ENCODE measurements at places on chromosomes 7 and 10.

- DNase-seq, result no peak
These were observed 201.7 kb upstream of the PTN start for GRCh38 chr7:137545059-137545716.

DNA sequence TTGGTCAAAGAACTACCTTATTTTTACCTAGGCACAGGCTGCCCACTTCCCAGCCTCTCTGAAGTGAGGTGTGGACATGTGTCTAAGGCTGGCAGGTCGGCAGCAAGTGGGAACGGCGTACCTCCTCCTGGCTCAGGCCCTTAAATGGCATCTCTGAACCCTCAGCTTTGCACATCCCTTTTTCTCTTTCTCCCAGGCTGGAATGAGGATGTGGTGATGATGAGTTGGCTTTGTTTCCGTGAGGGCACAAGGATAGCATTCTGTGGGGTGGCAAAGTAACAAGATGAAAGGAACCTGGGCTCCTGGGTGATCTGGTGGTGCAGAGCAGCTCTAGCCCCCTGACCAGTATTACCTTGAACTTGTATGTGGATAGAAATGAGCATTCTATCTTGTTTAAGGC lies 196.8 kb downstream of the REEP3 start:
- no peak for DNase-seq

- peak; percentile 47 for DNase-seq
These were observed 6.2 kb upstream of the CH25H start for GRCh38 chr10:89213191-89213808.

- no peak for DNase-seq
These were observed 295.7 kb upstream of the GALNT17 start for GRCh38 chr7:70836279-70836678.

- DNase-seq, result no peak
These were observed 955.7 kb upstream of the ZNF722 start for GRCh38 chr7:63042730-63043511.

- DNase-seq, result peak; percentile 17
These were observed 141.2 kb downstream of the LYZL1 start for GRCh38 chr10:29430101-29430500.

- DNase-seq, result no peak
These were observed 118.5 kb downstream of the LRRC18 start for GRCh38 chr10:48821111-48821510.

GRCh38 chr7:117412390-117412789 lies 14.9 kb downstream of the ASZ1 start:
- DNase-seq, result no peak

GRCh38 chr10:113539789-113540188 lies 13.1 kb upstream of the HABP2 start:
- peak; percentile 93 for DNase-seq

DNA sequence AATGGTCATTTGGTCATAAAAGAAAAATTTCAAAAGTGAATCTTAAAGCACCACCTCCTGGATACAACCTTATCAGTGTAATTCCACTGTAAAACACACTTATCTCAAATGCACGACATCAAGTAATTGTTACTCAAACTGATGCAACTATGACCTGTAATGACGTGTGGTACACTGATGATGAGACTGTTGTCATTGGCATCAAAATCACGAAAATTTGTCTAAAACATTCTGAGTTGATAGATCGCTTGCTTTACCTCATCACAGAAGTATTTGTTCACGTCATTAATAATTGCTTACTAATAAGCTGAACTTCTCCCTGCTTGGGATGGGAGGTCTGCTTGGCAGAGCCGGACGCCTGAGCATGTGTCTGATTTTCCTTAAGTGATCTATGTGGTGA lies 221.8 kb upstream of the KLF6 start:
- no peak for DNase-seq

DNA sequence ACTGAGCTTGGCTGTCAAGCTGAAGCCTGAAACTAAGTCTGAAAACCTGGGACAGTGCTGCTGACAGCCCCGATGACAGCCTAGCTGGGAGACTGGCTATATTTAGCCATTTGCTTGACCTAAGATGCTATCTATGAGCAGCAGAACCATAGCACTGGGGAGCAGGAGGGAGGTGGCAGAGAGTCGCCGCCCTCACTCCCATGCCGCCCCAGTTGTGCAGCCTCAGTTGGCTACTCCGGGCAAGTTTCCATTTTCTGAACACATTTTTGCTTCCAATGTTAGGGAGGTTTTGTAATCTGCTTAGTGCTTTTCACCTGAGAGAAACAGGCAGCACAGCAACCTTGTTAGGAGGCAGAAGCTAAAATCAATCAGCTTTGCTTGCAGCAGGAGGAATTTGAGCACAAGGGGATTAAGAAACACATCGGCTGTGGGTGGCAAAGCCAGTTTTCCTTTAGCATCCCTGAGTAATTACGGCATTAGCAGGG lies 20.4 kb upstream of the C10orf71 start:
- DNase-seq, result no peak

DNA sequence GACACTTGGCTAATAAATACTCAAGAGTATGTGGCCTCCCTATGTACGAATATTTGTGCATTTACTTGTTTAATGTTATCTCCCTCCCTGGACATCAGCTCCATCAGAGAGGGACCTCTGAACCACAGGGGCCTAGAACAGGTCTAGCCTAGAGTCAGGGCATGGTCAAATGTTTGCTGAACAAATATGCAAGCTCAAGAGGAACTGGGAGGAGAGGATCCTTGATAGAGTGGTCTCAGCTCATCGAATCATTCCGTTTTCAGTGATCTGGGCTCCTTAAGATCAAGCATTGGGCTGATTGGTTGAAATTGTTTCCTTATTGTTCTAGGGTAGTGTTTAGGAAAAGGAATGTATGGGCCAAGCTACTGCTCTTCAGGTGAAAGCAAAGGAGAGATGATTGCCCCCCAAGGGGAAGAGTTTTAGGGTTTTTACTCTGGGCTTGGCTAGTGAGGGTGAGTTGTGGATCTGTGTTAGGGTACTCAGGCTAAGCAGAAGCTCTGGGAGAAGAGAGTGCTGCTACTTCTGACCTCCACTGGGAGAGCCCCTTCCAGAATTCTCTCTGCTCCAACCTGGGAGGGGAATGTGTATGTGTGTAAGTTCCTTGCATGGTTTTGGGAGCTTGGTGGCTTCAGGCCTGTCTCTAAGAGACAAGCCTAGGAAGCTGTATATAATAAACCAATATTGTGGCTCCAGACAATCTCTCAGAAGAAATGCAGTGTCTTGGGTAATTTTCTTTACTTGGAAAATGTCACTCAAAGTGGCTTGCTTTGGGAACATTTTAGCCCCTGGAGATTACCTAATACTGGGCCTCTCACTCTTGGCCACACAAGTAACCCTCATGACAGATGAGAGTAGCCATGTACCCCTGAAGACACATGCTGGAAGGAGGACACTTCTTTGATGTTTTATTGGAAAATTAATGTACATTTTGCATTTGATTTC lies 110.0 kb downstream of the EMX2 start:
- DNase-seq, result no peak

DNA sequence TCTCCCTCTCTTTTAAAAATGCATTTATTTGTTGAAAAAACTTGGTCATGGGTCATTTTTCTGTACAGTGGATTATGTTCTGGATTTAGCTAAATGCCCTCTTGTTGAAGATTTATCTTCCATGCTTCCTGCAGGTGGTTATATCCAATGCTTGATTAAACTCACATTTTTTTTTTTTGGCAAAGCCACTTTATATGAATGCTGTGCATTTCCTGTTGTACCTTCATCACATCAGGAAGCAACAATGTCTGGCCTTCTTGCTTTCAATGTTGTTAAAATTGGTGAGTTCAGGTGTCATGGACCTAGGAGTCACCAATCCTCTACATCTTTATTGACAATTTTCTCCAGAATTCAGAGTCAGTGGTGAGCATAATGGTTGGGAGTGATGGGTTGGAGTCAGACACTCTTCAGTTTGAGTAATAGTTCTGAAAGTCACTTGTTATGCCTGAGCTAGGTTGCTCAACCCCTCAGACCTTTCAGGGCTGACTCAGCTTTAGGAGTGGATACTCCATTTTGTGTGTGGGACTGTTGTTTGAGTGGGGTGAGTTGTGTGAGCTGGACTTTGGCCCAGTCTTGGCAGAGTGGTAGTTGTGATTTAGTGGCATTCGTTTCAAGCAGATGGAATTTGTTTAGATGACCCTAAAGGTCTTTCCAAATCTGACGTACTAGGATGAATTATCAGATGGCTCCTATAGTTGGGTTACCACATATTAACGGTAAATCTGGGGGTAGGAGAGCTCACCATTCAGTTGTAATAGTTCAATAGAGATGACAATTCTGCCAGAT lies 213.5 kb upstream of the ZNF32 start:
- DNase-seq, result peak; percentile 79

GRCh38 chr7:104529567-104529966 lies 201.2 kb downstream of the LHFPL3 start:
- no peak for DNase-seq

DNA sequence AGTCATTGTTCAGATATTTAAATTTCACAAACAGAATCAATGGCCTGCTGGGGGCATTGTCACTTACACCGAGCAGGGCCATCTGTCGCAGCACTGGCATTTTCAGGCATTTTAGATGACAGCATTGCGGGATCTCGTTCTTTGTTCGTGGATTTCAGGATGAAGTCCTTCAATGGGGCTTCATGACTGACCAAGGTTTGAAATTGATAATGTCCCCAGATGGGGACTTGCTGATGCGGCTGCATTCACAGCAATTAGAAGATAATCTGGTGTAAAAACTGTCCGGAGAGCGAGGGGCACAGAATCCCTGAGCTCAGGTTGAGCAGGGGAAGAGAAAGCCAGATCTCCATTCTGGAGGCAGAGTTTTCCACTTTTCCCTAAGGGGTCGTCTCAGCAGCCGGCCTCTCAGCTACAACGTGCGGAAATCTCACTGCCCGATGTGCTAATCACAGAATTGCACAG lies 1.9 kb upstream of the C7orf33 start:
- DNase-seq, result no peak

DNA sequence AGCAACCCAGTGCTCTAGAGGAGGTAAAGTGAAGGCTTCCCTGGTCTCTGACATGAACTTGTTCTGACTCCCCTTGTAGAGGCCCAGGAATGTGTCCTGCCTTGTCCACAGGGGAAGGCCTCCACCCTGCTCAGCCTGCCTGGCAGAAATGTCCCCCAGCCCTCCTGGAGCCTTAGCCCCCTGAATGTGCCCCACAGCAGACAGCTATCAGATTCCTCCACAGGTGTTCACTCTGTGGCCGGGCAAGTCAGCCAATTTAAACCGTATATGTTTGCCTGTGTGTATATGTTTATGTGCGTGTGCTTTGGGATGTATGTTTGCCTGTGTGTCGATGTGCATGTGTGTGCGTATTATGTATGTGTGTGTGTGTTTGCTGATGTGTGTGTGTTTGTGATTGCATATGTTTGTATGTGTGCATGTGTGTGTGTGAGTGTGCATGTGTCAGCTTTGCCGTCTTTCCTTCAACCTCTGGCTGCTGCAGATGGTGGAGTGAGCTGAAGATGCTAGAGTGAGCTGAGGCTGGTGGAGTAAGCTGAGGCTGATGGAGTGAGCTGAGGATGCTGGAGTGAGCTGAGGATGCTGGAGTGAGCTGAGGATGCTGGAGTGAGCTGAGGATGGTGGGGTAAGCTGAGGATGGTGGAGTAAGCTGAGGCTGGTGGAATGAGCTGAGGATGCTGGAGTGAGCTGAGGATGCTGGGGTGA lies 68.9 kb upstream of the ANTXRL start:
- DNase-seq, result no peak

DNA sequence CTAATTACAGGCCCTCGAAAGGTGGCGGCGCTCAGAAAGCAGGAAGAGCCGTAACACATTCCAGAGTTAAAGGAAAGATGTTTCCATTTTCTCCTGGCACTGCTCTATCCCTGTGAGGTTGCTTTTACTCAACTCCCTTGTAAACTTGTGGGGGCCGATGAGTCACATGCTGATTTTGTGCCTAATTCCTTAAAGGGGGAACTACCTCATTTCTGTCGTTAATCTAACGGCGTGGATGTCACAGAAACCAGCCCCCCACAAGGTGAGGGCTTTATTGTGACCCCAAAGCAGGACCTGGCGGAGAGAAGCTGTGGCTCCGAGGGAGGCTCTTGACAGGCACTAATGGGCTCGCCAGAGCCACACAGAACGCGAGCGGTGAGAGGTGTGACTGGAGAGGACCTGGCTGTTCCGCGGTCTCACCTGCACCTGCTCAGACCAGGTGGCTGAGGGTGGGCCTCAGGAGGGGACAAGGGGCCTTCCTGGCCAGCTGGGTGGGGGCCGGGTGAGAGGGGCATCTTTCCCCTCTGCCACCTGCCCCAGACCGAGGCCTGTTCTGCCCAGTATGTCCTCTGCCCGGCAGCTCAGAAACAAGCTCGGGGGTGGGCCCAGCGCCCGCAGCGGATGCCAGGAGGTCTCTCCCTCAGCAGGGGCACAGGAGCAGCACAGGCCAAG lies 50.9 kb downstream of the CALML3 start:
- DNase-seq, result peak; percentile 84

- no peak for DNase-seq
These were observed 70.6 kb downstream of the WAPL start for GRCh38 chr10:86450806-86451603.

GRCh38 chr7:83494683-83495082 lies 154.3 kb downstream of the SEMA3E start:
- no peak for DNase-seq

DNA sequence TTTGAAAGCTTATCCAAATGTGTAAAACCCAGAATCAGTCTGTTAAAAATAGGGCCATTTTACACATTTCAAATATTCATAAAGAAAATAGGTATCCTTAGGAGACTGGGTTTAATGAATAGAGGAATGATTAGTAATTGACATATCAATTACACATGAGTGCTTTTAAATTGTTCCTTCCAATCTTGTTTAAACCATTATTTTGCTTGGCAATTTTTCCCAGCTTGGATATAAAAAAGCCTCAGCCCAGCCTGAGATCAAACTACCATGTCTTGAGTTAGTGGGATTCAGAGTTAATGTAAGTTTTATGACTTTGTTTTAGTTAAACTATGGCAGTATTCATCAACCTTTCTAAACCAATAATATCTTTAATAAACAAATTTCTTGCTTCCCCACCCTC lies 28.3 kb downstream of the PARP12 start:
- no peak for DNase-seq

DNA sequence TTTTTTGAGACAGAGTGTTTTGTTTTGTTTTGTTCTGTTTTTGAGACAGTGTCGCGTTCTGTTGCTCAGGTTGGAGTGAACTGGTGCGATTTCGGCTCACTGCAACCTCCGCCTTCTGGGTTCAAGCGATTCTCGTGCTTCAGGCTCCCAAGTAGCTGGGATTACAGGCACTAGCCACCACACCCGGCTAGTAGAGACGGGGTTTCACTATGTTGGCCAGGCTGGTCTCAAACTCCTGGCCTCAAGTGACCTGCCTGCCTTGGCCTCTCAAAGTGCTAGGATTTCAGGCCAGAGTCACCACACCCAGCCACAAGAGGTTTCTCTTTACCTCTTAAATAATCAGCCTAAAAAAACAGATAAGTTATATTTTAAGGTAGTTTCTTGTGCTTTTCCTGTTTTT lies 8.7 kb upstream of the ARHGAP12 start:
- DNase-seq, result no peak

GRCh38 chr10:112374724-112375541 lies 1.0 kb downstream of the ACSL5 start:
- no peak for DNase-seq

DNA sequence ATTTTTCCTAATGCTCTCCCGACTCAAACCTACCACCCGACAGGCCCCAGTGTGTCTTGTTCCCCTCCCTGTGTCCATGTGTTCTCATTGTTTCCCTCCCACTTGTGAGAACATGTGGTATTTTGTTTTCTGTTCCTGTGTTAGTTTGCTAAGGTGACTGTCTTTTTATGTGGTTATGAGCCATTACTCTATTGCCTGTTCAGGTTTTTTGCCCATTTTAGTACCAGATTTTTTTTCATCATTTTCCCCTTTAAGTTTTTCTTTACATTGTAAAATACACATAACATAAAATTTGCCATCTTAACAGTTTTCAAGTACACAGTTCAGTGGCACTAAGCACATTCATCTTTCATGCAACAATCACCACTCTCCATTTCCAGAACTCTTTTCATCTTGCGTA lies 133.5 kb downstream of the GPR158 start:
- no peak for DNase-seq

All from AG20443 (cell line).